ENCODE measurements at places on chromosomes 2 and 18.

GRCh38 chr2:198168651-198169050 lies 364.3 kb downstream of the PLCL1 start:
- ATAC-seq: no peak

DNA sequence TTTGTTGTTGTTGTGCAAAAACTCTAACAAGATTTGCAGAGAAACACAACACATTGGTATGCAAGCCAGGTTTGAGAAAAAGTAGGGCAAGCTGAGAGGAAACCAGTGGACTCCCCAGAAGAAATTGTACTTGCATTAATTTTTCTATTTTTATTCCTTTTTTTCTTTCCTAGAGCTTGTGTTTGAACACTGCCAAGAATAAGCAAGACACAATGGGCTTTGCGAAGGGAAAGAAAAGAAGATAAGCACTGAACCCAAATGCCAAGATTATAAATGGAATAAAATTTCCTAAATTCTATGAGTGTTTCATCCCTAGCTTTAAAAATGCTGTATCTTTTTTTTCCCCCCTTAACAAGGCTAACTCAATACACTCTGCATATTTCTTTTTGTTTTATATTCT lies 17.0 kb upstream of the CYTIP start:
- ATAC-seq: no peak

GRCh38 chr2:152363936-152364335 lies 29.0 kb downstream of the FMNL2 start:
- no peak for ATAC-seq

DNA sequence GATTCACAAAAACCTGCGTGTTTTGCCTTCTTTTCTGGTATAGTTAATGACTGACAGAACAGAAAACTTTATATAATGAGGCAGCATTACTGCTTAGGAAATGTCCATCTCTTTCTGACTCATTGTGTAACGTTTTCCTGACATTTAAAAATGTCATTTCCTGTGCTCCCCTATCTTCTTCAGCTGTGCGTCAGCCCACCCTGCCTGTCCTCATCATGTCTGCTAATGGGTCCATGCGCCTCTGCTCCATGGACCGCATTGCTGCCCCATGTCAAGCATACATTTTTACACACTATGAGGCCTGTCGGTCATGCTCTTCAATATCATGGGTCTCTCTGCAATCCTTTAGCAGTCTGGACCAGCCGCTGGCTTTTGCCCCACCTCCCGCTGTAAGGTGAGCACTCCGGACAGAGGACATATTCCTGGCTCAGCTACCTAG lies 234.3 kb downstream of the CDCA7 start:
- ATAC-seq: no peak

DNA sequence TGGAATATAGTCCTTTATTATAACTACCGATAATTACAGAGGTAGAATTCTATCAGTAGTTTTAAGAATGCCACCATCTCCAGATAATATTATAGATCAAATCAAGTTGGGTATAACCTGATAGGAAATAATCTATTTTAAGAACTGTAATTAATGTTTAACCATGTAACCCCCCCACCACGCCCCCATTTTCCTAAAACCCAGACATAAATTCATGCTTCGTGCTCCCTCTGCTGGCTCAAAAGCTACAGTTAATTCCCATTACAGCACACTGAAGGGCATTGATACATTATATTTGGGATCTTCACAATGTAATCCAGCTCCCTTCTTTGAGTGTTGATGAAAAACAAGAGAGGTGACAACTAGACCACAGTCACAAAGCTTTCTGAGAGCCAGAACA lies 228.0 kb upstream of the SMAD7 start:
- ATAC-seq: no peak

DNA sequence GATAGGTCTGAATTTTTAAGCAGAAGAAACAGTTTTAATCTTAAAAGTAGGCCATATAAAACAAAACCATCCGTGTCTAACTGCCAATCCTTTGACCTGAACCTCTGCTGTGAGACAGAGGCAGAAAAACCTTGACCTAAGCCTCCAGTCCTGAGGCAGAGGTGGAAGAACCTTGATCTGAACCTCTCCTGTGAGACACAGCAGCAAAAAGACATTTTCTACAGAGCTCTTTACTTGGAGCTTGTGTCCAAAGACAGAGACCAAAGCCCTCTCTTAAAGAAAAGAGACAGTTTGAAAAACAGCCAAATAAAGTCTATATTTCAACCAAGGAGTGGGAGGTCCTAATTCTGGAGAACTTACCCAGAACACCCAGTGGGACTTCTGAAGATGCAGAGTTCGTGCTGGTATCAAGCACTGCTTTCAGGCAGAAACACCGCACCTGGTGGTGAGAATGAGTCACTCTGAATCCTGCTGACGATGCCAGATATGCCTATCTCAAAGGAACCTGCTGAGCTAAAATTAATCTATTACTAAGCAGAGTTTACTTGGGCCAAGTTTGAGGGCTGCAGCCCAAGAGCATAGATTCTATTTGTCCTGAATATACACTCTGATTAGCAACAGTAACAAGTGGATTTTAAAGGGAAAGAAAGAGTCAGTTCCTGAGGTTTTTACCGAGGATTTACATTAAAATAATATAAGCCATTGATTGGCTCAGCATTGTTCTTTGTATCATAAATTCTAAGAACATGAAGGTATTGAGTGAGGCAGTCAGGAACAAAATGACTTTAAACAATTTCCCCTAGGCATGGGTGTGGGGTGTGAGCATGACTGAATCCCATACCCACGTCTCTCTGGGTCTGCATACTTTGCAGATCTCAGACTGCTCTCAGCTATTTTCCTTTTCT lies 806.4 kb downstream of the TRIB2 start:
- no peak for ATAC-seq

DNA sequence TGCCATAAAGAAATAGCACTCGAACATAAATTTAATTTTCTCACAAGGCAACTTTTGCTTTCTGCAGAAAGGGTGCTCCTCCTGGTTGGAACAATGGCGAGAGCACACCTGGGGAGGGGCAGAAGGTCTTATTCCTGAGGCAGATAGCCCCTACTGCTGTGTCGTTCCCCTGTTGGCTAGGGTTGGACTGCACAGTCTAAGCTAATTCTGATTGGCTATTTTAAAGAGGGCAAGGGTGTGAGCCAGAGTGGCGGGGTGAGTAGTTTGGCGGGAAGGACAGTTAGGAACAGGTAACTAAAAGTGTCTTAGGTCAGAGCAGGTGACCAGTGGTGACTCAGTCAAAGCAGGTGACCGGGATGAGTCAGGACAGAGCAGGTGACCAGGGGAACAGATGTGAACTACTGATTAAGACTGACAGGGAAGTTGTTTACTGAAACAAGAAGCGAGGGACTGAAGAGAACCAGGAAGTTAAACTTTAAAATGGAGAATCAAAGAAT lies 49.7 kb upstream of the AGAP1 start:
- no peak for ATAC-seq

GRCh38 chr2:150476286-150476685 lies 11.2 kb downstream of the RND3 start:
- no peak for ATAC-seq

- no peak for ATAC-seq
Observed at GRCh38 chr18:10935588-10935987, 213.8 kb downstream of the PIEZO2 start.

- ATAC-seq: no peak
Observed at GRCh38 chr2:6986912-6987361, 69.7 kb downstream of the RNF144A start.

GRCh38 chr2:231300722-231301076 lies 94.8 kb upstream of the B3GNT7 start:
- no peak for ATAC-seq

- ATAC-seq: no peak
Observed at GRCh38 chr2:112195167-112195766, 57.1 kb downstream of the FBLN7 start.

All from stimulated activated memory B cell treated with anti-CD40 and anti-IgM and Interleukin-4, amounts not matched to agents 10 μg/mL and 1 μg/mL and 100 μg/mL, for 72 hours (primary cell).